Neuronal stem cell (in vitro differentiated cells): ENCODE measurements at places on chromosomes 13 and 19.

- DNase-seq = no peak
These were observed 66.8 kb upstream of the MED4 start for GRCh38 chr13:48161530-48162179.

DNA sequence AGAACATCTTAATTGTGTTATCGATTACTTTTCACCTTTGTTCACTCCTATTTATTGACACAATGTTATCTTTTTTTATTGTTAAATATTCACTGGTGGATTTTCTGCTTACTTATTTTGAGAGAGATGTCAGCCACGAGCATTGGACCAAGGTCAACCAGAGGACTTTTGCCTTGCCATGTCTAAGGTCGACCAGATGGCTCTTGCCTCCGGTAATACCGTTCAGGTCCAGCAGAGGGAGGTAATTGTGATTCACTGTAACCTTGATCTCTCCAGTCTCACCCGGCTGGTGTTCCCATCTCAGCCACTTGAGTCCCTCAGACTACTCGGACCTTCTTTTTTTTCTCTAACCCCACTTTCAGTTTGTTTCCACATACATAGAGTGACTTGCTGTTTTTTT is 1438.1 kb downstream of the UQCRFS1 start:
- DNase-seq = no peak

GRCh38 chr13:27712421-27712820 is 79.9 kb upstream of the GSX1 start:
- no peak for DNase-seq

DNA sequence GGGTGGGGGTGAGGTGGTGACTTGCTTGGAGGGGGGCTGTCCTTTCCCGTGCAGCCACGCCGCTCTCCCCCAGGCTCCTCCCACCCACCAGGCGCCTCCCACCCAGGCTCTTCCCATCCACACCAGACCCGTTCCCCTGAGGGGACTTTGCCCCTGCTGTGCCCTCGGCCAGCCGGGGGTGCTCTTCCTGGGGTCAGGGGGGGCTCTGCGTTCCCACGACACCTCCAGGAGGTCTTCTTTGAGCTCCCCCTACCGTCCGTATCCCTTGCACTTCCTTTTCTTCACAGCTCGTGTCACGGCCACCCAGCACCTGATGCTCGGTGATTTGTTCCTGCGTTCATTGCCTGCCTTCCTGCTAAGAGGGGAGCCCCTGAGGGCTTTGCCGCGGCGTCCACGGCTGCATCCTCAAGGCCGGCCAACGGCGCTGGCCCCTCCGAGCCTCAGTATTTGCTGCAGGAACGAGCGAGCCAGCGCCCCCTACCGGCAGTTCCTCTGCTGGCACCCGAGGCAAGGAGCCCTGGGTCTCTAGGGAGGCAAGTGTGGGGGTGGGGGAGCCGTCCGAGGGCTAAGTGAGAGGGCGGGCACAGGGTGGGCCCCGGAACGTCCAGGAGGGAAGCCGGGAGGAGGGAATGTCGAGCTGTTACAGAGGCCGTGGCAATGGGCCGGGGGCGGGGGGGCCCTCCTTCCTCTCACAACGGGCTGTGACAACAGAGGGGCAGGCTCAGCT is 11.8 kb downstream of the LRRC4B start:
- peak; percentile 92 for DNase-seq

DNA sequence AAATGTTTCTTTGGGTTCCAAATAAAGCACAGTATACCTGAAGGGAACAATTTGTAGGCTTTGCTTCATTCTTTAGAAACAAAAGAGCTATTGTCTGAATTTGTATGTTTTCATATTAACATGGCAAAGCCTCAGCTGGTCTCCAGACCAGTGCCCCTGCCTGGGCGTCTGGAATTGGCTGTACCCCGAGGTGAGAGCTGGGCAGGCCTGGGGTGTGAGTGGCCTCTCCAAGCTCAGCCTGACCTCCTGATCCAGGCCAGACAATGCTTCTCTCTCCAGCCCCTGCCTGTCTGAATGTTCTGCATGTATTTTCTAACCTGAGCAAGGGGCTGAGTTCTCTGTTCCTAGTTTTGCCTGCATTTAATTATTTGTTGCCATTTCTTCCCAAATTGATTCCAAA is 66.3 kb upstream of the MCF2L start:
- DNase-seq = no peak

GRCh38 chr13:80817979-80818378 is 477.1 kb upstream of the SPRY2 start:
- DNase-seq = no peak

DNA sequence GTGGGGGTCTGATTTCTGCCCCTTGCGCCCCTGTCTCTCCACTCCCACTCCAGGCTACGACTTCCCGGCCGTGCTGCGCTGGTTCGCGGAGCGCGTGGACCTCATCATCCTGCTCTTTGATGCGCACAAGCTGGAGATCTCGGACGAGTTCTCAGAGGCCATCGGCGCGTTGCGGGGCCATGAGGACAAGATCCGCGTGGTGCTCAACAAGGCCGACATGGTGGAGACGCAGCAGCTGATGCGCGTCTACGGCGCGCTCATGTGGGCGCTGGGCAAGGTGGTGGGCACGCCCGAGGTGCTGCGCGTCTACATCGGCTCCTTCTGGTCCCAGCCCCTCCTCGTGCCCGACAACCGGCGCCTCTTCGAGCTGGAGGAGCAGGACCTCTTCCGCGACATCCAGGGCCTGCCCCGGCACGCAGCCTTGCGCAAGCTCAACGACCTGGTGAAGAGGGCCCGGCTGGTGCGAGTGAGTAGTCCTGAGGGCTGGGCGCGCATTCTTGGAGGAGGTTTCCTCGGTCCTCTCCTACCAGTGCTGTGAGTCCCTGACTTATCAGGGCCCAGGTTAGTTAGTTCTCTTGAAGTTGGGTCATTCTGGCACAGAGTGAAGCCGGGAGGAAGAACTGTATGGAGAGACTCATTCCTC is 12.7 kb downstream of the EHD2 start:
- DNase-seq = no peak

DNA sequence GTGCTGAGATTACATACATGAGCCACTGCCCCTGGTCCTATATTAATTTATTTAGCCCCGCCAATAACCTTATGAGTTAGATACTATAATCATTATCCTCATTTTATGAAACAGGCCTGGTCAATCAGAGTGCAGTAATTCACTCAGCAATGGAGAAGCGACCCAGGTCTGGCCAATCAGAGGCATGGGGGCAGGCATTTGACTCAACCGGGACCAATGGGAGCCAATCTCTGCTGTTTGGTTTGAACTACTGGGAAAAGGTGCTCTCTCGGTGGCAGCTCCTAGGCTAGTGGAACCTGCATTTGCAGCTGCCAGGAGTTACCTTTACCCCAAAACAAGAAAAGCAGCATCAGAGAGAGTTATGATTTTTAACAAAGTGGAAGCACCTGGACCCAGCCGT is 6.6 kb downstream of the SIRT2 start:
- DNase-seq = no peak

GRCh38 chr19:38549061-38549460 is 68.7 kb downstream of the MAP4K1 start:
- no peak for DNase-seq

DNA sequence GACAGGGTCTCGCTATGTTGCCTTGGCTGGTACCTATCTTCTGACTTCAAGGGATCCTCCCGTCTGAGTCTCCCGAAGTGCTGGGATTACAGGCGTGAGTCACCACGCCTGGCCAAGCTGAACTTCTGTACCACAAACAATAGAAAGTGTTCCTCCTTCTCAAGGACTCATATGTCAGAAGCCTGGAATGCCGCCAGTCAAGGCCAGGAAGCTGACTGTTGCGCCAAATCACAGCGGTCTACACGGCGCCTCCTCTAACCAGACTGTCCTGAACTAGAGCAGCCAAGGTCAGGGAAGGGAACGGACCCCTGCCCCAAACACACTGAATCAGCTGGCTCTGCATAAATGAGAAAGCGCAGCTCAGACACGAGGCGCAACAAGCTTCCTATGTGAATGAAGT is 14.6 kb downstream of the RAB20 start:
- no peak for DNase-seq

- DNase-seq = no peak
These were observed 1.3 kb downstream of the PALM start for GRCh38 chr19:709965-710571.

GRCh38 chr19:24081056-24081455 is 5.9 kb upstream of the ZNF254 start:
- no peak for DNase-seq

GRCh38 chr13:93318534-93319254 is 92.1 kb downstream of the GPC6 start:
- DNase-seq = no peak

DNA sequence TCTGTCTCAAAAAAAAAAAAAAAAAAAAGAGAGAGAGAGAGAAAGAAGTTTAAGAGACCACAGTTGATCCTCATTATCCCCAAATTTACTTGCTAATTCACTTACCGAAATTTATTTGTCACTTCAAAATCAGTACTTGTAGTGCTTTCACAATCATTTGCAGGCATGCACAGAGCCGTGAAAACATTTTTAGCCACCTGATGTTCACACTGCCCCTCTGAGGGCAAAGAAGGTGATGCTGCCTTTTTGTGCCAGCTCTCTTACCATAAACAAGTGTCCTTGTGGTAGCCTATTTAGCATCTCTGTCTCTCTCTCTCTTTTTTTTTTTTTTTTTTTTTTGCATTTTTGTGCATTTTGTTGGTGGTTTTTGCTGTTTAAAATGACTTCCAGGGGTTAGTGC is 24.1 kb upstream of the CASP14 start:
- no peak for DNase-seq

- no peak for DNase-seq
These were observed 37.6 kb upstream of the HOMER3 start for GRCh38 chr19:18978616-18979015.

- DNase-seq = no peak
These were observed 270.2 kb downstream of the IRS2 start for GRCh38 chr13:109516186-109516585.

DNA sequence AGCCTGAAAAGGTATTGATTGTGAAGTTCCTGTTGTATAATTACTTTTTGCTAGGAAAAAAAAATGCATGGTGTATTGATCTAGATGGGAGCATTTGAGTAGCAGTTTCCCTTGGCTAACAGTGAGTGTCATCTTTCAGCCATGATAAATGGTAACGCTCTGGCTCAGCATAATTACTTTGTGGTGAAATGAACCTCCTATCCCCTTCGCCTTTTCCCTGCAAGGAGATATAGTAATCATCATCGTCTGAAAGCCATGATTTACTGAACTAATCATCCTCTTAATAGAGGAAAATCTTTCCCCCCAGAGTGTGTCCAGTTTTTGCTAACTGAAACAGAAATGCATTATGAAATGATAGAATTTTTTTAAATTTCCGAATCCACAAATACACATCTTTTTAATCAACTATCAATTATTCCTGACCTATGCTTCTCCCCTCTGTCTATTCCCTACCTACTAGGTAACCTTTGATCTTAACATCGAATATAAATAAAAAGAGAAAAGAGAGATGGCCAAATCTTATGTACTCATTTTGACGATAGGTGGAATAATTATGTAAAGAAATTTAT is 88.7 kb downstream of the MAB21L1 start:
- DNase-seq = no peak

DNA sequence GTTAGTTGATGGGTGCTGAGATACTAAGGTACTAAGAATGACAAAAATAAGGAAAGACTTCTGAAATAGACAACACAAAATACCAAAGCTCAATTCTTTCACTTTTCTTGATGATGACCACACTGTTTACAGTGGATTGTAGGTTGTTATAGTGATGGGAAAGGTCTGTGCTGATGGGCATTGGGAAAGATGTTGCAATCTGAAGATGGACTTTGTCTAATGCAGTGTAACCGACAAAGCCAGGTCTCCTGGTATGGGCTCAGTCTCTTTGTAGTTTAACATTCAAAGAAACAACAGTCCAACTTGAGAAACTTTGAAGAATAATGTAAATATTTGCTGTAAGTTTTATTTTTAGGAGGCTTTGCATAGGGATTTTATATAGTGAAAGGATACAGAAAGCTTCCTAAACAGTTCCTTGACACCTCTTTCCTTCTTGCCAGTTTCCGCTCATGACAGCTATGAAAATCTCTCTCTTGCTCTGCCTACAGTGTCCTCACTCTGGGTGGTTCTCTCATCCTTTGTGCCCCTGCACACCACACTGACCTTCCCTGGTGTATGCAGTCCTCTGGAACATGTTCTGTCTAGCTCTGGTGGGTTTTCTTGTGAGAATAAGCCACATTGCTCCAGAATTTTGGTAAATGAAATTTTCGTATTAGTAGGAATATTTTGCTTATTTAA is 172.2 kb downstream of the KCNRG start:
- no peak for DNase-seq

DNA sequence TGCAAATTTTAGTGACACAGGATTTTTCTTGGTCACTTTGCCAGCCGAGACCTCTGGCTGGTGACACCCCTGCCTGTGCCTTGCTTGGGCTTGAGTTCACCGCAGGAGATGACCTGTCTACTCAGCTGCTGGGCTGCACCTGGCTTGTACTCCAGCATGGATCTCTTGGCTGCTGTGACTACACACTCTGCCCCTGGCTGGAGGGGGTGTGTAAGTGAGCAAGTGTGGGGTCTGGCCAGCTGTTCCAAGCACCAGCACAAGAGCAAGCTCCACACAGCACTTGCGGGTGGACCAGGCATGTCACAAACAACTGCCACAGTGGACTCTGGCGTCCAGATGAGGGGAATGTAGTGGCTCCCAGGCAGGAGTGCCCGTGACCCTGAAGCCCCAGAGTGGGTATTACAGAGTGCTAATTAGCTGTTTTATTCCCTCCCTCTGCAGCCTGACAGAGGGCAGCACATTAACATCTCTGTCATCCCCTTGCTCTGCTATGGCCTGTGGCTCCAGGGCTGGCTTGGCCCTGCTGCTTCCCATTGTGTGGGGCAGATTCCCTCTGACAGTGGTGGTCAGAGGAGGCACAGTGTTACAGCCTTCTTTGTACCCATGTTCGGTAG is 1387.2 kb downstream of the OLFM4 start:
- DNase-seq = no peak

GRCh38 chr13:75927183-75927669 is 291.1 kb downstream of the LMO7 start:
- DNase-seq = no peak

GRCh38 chr13:105721016-105721415 is 814.4 kb downstream of the EFNB2 start:
- DNase-seq = no peak

DNA sequence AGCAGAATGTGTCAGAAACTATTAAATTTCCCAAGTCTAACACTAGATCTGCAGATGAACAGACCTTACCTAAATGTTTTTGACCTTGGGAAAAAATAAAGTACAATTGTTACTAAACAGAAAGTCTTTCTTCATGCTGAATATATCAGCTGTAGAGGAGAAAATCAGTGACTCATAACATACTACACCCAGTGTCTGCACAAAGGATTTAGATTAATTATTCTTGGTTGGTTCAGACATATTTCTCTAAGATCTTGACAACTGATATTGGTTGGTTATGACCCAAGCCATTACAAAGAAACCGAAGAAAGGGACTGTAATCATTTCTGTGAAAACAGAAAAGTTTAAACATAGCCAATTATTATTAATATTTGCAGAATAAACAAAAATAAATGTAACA is 225.1 kb downstream of the HS6ST3 start:
- no peak for DNase-seq
